ENCODE measurements at places on chromosomes 5 and 9. TPM values are rescaled to one million over a fixed set of nuclear protein-coding genes. Genes with fewer than 3 reads are reported as not detected.

DNA sequence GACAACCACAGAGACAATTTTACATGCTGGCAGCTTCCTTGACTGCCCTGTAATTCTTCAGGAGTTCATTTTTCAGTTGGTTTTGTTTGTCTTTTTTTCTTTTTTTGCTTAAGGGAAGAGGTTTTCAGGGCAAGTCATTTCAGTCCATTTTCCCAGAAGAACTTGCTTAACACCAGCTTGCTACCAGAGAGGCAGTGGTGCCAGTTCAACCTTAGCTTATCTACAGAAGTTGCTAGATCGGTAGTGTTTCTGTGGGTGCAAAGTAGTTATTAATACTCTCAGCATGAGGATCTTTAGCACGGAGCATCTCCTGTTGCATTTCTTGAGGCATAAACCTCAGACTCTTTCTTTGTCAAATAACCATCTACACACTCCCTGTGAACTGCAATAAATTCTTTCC, 1.1 kb downstream of the SPEF2 start:
- DNase-seq, result no peak

DNA sequence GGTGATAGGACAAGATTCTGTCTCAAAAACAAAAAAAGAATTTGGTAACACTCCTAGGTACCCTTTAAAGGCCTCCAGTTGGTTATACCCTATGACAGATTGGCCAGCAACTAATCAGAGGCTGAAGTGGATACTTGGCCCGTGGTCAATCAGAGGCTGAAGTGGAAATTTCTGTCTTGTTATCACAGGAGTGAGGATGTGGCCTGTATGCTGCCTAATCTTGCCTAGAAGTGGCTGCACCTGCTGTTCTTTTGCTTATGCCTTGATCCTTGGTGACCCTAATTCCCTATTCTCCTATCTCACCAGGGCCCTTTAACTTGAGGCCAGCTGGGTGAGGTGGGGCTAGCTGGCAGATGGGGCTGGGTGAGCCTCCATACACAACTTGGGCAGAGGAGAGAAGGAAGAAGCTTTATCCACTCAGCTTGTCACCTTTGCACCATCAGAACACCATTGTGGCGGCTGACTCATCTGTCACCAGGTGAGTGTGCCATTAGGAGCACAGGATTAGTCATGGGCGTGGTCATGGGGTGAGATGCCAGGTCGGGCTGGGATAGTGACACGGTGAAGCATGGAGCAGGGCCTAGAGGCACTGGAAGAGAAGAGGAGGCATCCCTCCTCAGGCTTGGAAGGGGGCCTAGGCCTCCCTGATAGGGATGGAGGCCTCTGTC, 41.5 kb downstream of the SAR1B start:
- peak; percentile 61 for DNase-seq

DNA sequence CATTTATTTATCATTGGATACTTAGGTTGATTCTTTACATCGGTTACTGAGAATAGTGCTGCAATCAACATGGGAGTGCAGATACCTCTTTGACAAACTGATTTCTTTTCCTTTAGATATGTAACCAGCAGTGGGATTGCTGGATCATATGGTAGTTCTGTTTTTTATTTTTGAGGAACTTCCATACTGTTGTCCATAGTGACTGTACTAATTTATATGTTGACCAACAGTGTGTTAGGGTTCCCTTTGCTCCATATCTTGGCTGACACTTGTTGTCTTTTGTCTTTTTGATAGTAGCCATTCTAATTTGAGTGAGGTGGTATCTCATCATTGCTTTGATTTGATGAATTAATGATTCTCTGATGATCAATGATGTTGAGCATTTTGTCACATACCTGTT, 137.3 kb upstream of the PITX1 start:
- DNase-seq, result no peak

- DNase-seq, result peak; percentile 42
Observed at GRCh38 chr5:109413458-109413857, 3.7 kb upstream of the PJA2 start.

- DNase-seq, result no peak
Observed at GRCh38 chr5:177565046-177565445, 10.7 kb upstream of the FAM193B start.

DNA sequence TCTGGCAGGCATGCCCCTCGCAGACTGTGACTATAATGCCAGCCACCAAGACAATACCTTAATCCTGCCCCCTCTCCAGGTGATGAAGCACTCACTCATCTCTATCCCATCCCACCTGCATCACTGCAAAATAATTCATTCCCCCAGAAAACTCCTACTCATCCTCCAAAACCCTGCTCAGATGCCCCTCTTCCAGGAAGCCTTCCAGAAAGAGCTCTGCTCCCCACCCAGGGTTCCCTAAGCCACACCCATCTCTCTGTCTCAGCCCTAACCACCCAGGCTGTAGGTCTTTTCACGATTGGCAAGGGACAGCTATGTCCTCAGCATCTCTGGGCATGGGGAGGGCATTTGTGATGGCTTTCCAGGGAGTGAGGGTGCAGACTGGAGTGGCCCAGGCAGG, 17.2 kb downstream of the NR5A1 start:
- no peak for DNase-seq

DNA sequence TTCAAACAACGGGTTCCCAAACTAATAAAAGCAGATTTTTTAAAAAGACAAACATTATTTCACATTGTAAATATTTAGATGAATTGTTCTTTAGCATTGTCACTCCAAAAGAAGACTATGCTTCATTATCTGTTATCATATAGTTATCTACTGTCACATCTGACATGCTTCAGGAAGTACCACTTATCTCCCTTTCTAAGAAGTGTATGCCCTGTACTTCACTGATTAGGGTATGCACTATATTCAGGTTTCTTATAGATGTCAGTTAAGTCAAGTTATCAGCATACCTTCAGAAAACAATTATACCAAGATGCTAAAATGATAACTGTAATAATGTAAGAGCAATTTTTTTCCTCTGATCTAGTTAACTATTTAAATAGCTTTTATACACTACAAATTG, 40.4 kb downstream of the LMBRD2 start:
- DNase-seq, result no peak

GRCh38 chr9:33466565-33467495, 6.9 kb downstream of the NOL6 start:
- no peak for DNase-seq

GRCh38 chr5:440401-441201, 2.4 kb upstream of the EXOC3 start:
- no peak for DNase-seq

Gene LECT2
- total RNA-seq, result not detected

Gene UBQLN1
- total RNA-seq, result 54.8 TPM

Gene SNAPC4
- total RNA-seq, result 2.2 TPM

Gene MORN5
- not detected for total RNA-seq

Gene HTR4
- not detected for total RNA-seq

Gene MLANA
- total RNA-seq, result not detected

Gene PCDHGA3
- total RNA-seq, result not detected

Data from Caki2 (cell line).